ENCODE measurements at places on chromosomes 3 and 15. TPM values are rescaled to one million over a fixed set of nuclear protein-coding genes. Genes with fewer than 3 reads are reported as not detected.

DNA sequence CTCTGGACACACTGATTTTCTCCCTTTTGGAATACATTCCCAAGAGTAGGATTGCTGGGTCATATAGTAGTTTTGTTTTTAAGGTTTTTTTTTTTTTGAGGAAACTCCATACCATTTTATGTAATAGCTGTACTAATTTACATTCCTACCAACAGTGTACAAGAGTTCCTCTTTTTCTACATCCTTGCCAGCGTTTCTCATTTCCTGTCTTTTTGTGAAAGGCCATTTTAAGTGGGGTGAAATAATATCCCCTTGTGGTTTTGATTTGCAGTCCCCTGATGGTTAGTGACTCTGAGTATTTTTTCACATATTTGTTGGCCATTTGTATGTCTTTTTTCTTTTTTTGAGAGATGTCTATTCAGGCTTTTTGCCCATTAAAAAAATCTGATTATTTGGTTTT lies 1205.5 kb downstream of the ROBO1 start:
- DNase-seq, result no peak

DNA sequence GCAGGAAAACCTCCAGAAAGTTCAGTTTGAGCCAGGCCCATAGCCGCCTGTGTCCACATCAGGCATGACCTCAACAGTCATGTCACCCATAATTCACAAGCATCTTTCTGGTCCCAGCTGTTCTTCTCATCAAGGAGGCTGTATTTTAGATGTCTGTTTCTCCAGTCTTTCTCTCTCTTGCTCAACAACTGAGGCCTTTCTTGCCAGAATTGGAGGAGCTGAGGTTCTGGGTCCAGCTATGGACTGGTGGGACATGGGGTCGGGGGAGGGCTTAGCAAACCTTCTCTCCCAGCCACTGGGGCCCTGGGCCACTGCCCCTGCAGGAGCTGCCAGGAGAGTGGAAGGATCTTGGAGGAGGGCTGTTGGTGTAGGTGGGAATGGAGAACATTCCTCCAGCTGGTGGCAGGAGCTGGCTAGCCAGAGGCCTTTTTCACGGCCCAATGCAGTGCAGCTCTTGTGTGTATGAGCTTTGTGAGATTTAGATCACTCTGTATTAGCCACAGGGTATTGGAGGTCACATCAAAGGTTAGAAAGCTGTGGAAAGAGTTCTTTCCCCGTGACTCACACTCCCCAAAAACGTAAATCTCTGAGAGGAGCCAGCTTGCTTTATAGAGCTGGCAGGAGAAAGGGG lies 23.5 kb downstream of the MAGEF1 start:
- no peak for DNase-seq

- no peak for DNase-seq
Measured at GRCh38 chr3:134618478-134619300, 32.1 kb downstream of the KY start.

- no peak for DNase-seq
Measured at GRCh38 chr15:94252906-94253491, 21.6 kb downstream of the MCTP2 start.

GRCh38 chr15:71088683-71089082 lies 26.6 kb upstream of the THSD4 start:
- DNase-seq, result no peak

The SLC38A3 gene
- 0.34 TPM for total RNA-seq

The TUSC2 gene
- total RNA-seq, result 24.7 TPM

All from ureter (tissue), 1 donor.